ENCODE measurements at places on chromosomes 13 and 19. TPM values are rescaled to one million over a fixed set of nuclear protein-coding genes. Genes with fewer than 3 reads are reported as not detected.

DNA sequence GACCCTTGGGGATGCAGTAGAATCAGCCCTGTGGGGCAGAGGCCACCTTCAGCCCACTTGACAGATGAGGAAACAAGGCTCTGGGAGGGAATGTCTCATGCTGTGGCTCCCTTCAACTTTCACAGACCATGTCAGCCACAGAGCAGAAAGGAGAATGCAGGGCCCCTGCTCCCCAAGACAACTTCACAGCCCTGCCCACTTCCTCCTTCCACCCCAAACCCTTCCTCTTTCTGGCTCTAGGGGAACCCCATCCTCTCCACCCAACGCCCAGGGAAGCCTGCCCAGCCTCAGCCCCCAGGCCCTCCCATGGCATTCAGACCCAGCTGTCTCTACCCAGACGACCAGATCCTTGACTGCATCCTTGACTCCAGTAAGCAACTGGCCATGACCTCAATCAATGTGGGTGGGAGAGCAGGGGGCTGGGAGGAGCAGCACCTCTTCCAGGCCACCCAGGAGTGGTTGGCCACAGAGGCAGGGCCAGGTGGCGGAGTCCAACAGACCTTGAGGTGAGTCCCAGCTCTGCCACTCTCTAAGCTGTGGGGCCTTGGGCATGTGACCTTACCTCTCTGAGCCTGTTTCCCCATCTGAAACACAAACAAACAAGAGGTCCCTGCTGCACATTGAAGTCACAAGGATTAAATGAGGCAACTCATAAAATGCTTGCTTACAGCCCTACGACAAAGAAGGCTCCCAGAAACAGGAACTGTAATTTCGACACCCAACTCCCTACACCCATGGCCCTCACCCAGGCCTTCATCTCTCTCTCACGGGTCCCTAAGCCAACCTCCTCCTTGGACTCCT is 15.8 kb downstream of the DEDD2 start:
- no peak for DNase-seq

DNA sequence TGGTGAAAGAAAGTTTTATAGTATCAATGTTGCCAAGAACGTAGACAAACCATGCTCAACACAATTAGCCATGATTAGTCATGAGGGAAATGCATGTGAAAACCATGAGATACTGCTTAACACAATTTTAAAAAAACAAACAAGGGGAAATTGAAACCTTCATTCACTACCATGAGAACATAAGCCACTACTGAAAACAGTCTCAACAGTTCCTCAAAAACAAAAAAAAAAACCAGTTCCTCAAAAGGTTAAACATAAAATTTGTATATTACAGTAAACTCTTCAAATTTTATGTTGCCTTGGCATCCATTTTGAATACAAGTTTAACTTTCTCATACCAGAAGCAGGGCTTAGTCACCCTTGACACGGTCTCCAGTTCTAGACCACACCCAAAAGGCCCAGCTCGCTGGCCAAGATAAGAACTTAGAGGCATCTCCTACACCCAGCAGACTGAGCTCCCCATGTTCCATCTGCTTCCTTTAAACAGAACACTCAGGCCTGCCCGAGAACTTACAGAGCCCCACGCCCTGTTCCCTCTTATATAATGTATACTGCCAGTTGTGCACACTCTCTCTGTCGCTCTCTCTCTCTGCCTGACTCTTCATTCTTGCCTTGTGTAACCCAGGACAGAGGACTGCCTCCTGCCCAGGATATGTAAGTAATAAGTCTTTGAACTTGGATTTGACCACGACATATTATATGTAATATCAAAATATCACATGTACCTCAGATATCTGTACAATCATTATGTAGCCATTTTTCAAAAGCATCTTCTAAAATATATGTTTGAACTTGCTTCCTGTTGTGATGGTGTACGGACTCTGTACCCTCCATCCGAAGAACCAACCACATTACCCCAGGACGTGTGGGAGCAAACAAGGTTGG is 67.4 kb downstream of the STK24 start:
- peak; percentile 69 for DNase-seq

DNA sequence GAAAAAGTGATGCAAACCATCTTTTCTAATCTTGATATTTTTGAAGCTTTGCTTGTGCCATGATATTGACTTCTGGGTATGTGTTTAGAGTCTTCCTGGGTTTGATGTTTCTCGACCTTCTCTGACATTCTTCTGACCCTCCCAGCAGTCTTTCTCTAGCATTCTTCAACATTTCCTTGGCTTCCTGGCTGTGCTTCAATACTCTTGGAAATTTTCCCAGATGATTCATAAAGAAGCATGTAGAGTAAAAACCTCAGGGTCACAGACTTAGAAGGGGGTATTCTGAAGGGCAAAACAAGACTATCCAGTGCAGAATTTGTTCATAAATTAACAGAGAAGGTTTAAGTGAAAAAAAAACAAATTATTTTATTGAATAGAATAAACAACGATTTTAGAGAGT is 946.3 kb upstream of the PCDH9 start:
- no peak for DNase-seq

The HOOK2 gene
- total RNA-seq: 83.1 TPM

DNA sequence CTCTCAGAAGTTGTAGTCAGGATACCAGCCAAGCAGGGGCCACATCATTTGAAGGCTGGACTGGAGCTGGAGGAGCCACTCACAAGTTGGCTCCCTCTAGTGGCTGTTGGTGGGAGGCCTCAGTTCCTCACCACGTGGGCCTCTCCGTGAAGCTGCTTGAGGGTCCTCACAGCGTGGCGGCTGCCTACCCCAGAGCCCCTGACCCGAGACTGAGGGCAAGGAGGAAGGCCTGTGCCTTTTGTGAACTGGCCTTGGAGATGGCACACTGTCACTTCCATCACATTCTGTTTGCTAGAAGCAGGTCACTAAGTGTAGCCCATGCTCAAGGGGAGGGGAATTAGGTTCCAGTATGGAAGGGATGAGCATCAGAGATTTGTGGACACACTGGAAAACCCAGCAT is 14.6 kb downstream of the GNA11 start:
- DNase-seq: peak; percentile 80

DNA sequence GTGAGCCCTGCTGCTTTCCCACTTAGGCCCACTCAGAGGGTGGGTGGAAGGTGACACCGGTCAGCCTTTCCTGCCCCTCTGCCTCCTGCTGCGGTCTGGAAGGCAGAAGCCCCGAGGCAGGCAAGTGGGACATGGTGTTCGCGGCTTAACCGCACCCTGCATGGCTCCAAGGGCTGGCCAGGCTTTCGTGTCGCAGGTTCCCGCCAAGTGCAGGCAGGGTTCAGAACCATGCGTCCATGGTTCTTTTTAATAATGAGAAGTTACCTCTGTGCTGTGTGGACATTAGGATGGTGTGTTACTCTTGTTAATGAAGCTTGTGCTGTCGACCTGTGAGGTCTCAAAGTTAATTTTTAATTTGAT is 986 bp downstream of the DGKH start:
- no peak for DNase-seq

GRCh38 chr13:41133951-41134350 is 1.3 kb upstream of the KBTBD6 start:
- no peak for DNase-seq

The TMEM38A gene
- total RNA-seq: 6.4 TPM

GRCh38 chr13:32381539-32381938 is 46.4 kb downstream of the N4BP2L1 start:
- no peak for DNase-seq

DNA sequence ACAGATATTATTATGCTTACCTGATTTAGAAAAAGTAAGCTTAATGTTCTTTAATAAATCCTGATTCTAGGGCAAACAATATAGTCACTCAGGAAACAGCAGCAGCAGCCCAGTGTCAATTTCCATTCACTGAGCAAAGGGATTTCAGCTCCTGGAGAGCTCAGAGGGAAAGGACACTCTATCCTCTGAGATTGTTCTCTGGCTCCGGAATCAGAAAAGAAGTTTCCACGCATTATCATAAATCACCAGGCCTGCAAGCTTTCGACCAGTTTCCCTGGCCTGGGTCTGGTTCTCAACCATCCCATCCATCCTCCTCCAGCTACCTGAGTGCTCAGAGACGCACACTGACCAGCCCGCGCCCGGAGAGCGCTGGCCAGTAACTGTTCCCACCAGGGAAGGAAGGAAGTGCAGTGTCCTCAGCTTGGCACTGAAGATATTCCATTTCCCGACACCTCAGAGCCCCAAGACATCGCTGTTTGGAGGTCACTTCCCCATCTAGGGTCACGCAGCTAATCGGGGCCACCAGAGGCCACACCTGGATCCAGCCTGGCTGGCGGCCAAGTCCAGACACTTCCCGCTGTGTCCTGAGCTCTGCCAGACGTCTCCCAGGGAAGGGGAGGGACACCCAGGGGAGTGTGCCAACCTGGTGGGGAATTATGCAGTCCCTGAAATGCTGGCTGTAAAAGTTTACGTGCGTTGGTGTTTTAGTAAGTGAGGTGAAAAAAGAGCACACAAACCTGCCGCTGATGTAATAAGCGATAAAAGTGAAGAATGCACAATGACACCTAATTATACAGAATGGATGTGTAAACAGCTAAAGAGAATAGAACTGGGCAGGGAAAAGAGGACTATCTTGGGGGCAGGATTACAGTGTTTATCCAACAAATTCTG is 29.1 kb downstream of the EPS15L1 start:
- peak; percentile 85 for DNase-seq

The ONECUT3 gene
- total RNA-seq: not detected

- DNase-seq: no peak
Measured at GRCh38 chr13:37407156-37407555, 191.4 kb downstream of the POSTN start.

GRCh38 chr13:108574856-108575255 is 54.6 kb upstream of the MYO16 start:
- no peak for DNase-seq

- no peak for DNase-seq
Measured at GRCh38 chr19:47663435-47663910, 49.7 kb upstream of the EHD2 start.

The SHANK1 gene
- total RNA-seq: 0.36 TPM

DNA sequence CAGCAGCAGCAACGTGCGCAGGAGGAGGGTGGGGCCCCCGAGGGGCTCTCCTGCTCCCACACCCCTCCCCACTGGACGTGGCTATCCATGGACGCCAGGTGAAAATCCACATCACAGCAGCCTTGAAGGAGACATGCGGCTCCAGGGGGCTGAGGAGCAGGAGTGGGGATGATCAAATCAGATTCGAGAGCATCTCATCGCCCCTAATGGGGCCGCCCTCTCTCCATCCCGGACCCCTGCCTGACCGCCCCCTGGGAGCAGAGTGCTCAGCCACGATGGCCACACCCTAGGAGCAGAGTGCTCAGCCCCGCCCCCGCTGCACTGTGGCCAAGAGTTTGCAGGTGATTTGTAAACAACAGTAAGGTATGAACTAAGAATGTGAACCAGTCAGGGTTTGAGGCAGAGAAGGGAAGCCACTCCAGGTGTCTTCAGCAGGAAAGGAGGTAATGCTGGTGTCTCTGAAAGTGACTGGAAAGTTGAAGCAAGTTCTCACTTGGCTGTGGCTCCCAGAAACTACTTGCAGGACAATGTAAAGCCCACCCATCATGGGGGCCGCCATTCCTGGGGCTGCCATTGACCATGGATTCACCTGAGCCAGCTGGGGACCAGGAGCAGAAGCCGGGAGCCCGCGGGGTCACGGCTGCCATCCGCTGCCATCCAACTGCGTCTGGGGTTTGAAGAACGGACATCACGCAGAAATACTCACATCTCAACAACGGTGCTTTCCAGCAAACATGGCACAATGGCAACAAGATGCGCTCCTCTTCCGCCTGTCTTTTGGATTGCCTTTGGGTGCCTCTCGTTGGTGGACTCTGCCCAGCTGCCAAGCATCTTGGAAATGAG is 71.8 kb downstream of the SPACA7 start:
- no peak for DNase-seq

The DAND5 gene
- 0.18 TPM for total RNA-seq

DNA sequence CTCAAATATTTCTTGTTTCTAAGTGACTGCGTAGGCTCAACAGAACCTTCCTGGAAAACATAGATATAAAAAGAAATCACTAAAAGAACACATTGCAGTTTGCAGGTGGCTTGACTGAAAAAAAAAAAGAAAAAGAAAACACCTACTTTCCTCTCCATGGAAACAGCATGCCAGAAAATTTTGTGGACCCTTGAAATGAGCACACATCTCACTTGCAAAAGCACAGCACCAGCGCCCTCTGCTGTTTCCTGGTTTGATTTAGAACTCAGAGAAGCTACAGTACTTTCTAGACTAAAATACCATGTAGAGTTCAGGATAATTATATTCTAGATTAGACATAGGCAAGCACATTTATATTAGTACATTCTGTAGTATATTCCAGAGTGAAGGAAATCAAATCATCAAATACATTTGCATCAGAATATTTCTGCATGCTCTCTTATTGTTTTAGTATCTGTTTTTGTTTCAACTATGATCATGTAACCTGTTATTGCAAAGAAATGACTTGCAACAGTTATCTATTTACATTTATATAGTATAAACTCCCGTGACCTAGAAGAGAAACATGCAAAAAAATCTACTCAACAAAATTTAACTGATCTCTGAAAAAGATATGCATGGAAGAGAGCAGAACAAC is 22.3 kb upstream of the XPO4 start:
- peak; percentile 91 for DNase-seq

GRCh38 chr19:9060564-9061340 is 26.1 kb upstream of the OR1M1 start:
- no peak for DNase-seq

DNA sequence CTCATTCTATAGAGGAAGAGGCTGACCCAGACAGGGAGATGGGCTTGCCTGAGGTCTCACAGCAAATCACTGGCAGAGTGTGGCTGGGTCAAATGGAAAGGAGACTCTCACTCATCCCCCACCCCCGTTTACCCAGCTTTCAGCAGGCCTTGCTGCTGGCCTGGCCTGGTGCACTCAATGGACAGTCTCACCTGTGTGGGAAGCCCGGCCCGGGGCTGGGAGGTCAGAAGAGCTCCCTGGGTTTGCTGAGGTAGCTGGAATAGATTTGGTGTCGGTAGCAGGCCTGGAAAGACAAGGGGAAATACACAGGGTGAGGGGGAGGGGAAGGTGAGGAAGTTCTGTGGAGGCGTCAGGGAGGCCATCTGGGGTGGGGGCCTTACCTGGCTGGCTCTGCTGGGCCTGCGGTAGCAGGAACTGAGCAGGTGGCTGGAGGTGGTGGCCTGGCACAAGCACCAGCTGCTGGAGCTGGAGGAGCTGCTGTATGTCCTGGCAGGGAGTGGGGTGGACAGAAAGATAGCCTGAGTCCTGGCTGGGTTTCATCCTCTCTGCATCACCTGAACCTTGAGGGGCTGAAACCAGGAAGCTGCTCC is 23.5 kb downstream of the ZNF574 start:
- DNase-seq: no peak

The CCDC194 gene
- 0.50 TPM for total RNA-seq

GRCh38 chr13:113157929-113158747 is at the start of gene PROZ:
PROZ (plus strand) TSS chr13:113158648; CDS start chr13:113158661, 13 bp downstream.
- DNase-seq: no peak

The DHRS12 gene
- total RNA-seq: 15.2 TPM

GRCh38 chr19:29016926-29017760 is 195.8 kb downstream of the UQCRFS1 start:
- DNase-seq: no peak

DNA sequence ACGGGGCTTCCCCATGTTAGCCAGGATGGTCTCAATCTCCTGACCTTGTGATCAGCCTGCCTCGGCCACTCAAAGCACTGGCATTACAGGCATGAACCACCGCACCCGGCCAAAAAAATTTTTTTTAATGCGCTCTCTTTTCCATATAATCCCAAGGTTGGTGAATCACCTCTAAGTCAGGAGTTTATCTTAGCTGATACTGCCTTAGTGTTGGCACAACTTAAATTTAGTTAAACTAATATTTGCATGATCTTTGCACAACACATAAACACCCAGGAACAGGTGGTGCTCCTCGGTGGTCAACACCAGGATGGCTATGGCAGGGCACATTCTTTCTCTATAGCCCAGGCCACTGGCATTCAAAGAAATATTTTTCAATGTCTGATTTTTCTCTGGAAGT is 24.1 kb upstream of the PSG7 start:
- no peak for DNase-seq

The NECTIN2 gene
- 125 TPM for total RNA-seq

Measured in left colon (tissue), 2 donors.